ENCODE measurements at places on chromosomes 7 and 10.

- DNase-seq = no peak
These were observed 218.9 kb downstream of the DOCK4 start for GRCh38 chr7:111987115-111987826.

- no peak for DNase-seq
These were observed 3.4 kb downstream of the CALHM2 start for GRCh38 chr10:103448746-103449145.

DNA sequence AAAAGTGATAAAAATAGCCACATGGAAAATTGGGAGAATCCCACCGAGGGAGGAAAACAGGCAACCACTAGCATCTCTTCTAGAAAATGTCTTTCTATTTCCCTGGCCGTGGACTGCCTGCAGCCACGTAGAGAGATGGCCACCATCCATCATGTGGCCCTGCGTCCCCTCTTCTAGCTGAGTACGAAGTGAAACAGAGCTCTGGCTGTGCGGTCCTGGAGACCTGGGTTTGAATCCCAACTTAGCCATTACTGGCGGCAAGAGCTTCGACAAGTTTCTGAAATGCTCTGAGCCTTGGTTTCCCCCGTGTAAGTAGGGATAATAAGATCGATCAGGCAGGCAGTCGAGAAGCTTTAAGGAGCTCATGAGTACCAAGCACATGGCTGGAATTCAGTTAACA is 32.9 kb downstream of the ZCCHC24 start:
- DNase-seq = no peak

GRCh38 chr10:62426086-62426485 is 51.9 kb downstream of the ZNF365 start:
- no peak for DNase-seq

DNA sequence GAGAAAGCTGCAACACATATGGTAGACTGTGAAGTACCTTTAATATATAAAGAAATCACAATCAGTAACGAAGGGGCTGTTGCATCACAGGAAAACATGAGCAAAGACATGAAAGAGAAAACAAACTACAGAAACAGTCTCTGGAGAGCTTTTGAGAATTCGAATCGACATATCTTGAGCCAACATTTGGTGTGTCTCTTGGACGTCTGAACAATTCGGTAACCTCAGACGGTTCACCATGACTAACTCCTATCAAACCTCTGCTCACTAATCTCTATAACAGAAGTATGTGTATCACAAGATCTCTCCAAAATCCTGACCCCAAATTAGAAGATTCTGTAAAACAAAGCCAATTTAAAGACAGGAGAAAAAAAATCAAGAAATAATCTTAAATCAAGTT is 262.0 kb upstream of the YAE1 start:
- DNase-seq = no peak

- DNase-seq = no peak
These were observed 249.3 kb downstream of the DIP2C start for GRCh38 chr10:440127-440526.

DNA sequence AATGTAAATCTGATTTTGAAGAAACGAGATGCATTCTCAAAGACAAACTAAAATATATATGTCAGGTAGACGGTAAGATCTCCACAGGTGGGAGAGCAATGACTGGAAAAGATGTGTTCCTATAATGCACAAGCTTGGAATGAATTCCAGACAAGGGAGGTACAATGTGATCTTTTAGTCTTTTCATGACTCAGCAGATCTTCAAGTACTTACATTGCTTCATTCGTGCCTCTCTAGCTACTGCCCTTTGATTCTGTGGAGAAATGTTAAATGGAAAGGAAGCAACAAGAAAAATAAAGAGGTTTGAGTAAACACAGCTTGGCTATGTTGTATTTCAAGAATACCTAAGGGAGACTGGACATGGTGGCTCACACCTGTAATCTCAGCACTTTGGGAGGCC is 106.6 kb downstream of the GAD2 start:
- DNase-seq = no peak

DNA sequence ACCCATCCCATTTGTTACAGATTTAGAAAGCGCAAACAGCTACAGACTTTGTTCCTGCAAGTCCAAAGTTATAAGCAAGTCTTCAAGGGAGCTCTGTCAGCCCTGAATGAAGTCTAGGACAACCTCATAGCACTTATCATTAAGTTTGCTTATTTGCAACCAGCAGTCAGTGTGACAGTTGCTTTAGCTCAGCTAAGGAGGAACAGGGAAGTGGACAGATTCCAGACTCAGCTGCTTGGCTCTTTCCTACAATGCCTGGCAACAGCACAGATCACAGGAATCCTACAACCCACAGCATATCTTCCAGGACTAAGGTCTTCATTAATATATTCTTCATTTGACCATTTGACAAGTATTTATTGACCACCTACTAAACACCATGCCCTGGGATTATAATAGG is 17.4 kb upstream of the KIF5B start:
- no peak for DNase-seq

DNA sequence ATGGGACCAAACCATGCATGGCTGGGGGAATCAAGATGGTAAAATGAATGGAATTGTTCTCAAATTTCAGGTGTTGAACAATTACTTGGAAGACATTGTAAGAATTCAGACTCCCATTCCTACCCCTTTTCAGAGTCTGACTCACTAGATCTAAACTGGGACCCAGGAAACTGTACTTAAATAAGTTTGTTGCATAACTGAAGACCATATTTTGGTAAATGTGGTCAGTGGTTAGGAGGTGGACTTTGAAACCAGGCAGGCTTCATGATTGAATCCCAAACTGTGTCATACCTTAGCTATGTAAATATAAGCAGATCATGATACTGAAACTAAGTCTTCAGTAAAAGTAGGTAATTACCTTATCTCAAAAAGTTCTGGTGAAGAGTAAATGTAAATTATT is 41.7 kb downstream of the ZWINT start:
- no peak for DNase-seq

- DNase-seq = no peak
These were observed 20.9 kb upstream of the PHYHIPL start for GRCh38 chr10:59155556-59155955.

- no peak for DNase-seq
These were observed 23.8 kb upstream of the SLF2 start for GRCh38 chr10:100888957-100889356.

DNA sequence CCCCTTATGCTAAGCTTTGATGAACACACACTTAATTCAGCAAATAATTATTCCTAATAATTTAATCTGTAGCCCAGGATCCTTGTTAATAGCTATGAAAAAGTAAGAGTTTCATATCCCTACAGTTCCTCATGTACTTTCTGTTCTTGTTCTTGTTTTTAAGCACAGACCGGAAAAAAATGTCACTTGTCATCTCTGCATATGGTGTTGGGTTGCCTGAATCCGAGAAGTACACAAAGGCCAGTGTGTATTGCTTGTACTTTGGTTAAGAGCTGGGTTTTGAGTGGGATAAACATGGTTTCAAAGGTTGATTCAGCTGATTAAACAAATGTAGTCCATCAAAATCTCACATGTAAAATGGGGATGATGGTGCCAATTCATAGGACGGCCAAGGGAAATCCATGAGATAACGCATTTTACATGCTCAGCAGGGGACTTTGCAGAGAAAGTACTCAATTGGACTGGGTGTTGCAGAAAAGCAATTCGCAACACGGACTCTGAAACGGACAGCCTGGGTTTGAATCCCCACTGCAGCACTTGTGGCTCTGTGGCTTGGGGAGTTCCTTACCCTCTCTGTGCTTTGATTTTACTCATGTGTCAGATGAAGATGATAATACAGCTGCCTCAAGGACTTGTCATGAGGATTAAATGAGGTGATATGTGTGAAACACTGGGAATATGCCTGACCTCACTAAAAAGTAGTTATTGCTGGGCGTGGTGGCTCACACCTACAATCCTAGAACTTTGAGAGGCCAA is 71.7 kb downstream of the MAP3K8 start:
- no peak for DNase-seq

GRCh38 chr7:13948019-13948801 is 41.3 kb downstream of the ETV1 start:
- no peak for DNase-seq

- no peak for DNase-seq
These were observed 3.5 kb downstream of the SHH start for GRCh38 chr7:155808549-155809331.

DNA sequence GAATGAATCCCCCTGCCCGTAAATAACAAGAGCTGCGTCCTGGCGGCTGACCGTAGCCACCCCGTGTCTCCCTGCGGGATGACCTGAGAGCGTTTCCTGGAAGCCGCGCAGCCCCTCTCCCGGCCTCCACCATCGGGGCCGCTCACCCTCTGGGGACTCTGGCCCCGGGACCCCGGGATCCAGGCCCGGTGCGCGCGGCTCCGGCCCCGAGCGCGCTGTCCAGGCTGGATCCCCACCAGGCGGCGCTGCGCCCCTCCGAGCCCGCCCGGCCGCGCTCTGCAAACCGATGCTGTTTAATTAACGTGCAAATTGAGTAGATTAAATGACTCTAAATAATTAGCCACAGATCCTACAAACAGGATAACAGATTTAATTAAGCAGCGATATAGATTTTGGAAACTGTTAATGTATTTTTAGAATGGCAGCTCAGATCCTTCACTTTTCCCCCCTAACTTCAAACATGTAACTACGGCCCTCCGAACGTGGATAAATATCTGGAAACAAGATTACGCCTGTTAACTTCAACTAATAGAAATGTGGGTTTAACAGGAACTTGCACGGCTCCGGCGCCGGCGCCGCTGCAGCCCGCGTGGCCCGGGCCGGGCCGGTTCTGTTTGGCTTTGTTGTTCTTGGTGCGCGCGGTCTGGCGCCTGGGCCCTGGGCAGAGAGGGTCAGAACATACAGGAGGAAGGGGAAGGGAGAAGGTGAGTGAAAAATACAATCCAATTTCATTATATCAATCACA is 7.1 kb upstream of the UNCX start:
- no peak for DNase-seq

GRCh38 chr7:45050198-45050597 is 38.6 kb downstream of the NACAD start:
- no peak for DNase-seq

DNA sequence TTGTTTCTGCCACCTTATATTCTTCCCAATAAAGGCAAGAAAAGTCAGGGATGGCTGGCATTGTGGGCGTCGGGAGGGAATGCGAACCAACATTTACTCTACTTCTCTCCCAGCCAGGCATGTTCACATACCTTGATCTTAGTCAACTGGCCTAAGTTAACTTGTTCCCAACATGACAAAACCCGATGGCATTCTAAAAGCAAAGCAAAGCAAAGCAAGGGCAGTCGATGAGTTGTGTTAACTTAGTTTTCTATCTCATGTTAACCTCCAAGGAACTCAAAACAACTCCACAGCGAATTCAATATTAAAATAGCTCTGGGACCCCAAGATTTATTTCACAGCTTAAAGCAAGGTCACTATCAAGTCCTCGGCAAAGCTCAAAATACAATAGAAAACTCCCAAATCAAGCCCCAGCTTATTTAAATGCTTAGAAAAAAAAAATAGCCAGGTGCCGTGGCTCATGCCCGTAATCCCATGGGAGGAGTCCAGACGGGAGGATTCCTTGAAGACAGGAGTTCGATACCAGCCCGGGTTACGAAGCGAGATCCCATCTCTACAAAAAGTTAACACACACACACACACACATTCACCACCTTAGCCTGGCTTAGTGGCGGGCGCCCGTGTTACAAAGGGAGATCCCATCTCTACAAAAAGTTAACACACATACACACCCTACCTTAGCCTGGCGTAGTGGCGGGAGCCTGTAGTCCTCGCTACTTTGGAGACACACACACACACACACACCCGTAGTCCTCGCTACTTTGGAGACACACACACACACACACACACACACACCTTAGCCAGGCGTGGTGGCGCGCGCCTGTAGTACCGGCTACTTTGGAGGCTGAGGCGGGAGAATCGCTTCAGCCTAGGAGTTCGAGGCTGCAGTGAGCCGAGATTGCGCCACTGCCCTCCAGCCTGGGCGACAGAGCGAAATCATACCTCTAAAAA is 901 bp upstream of the CCNY start:
- DNase-seq = no peak

DNA sequence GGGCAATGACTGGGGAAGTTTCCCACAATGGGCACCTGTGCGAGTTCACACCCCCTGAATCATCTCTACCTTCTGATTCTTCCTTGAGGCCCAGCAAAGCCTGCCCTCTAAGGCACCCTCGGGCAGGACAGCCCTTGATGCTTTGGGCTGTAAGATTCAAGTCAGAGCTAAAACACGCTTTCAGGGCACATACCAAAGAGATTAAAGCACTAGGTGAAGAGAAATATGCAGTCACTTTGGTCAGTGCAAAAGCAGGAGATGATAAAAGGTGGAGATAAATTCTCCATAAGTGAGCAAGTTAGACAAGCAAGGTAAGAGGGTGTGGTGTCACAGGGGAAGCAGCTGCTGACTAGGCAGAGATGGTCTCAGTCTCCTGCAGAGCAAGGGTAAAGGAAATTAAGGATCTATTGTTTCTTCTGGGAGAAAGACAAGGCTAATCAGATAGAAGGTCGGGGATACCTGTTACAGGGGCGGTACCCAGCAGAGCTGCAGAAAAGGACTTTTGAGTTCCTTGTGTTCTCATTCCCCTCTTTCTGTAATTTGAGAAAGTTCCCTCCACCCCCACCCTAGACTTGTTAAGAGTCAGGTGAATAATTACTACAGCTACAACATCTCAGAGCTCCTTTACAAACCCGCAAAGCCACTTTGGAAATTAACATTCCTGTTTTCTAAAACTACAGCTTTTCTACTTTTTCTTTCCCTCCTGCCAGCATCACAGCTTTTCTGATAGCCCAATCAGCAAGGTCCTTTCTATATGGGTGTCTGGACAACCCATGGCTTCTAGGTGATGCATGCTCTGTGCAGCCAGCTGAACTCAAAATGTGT is 26.4 kb downstream of the PDLIM1 start:
- DNase-seq = no peak

GRCh38 chr7:66741-67140 is 125.6 kb upstream of the FAM20C start:
- DNase-seq = no peak

- no peak for DNase-seq
These were observed 341.7 kb downstream of the DNAJB6 start for GRCh38 chr7:157678501-157678900.

DNA sequence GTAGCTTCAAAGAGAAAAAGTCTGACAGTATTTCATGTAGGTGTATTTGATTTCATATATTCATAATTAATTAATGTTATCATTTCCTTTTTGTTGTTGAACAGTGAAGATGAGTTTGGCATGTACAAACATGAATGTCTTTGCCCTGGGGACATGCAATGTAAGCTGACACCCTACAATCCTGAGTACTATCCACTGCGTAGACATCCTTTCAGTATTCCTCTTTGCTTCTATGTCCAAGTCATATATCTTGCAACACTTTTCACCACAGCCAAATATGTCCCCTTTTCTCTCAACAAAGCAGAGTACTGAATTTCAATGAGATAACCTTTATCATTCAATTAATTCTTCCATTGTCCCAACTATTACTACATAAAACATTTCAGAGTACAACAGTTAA is 93.6 kb downstream of the GPR37 start:
- DNase-seq = no peak

GRCh38 chr7:131110297-131111080 is 217.2 kb upstream of the MKLN1 start:
- DNase-seq = no peak

DNA sequence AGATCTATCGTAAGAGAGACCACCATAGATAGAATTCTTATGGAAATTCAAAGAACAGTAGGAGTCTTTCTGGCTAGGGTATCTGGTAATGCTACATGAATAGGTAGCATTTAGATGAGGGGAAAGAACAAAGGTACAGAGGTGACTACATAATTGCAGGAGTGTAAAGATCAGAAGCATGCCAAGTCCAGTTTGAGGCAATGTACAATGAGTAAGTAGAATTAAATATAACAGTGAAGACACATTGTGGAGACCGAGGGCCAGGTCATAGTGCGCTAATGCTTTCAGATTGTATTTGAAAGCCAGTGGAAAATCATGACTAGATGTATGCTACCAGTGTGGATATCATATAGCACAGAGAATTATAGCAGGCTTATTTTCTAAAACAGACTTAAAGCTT is 1611.6 kb upstream of the LRRTM3 start:
- no peak for DNase-seq
